ENCODE measurements at places on chromosomes 6 and 20.

DNA sequence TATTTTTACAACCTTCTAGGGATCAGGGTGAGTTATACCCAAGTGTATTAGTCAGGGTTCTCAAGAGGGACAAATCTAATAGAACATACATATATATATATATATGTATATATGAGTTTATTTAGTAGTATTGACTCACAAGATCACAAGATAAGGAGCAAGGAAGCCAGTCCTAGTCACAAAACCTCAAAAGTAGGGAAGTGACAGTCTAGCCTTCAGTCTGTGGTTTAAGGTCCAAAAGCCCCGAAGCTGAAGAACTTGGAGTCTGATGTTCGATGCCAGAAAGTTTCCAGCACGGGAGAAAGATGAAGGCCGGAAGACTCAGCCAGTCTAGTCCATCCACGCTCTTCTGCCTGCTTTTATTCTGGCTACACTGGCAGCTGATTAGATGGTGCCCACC is 632.7 kb upstream of the AGPAT4 start:
- DNase-seq = no peak

GRCh38 chr6:161168281-161168891 is 105.5 kb downstream of the AGPAT4 start:
- peak; percentile 98 for DNase-seq

DNA sequence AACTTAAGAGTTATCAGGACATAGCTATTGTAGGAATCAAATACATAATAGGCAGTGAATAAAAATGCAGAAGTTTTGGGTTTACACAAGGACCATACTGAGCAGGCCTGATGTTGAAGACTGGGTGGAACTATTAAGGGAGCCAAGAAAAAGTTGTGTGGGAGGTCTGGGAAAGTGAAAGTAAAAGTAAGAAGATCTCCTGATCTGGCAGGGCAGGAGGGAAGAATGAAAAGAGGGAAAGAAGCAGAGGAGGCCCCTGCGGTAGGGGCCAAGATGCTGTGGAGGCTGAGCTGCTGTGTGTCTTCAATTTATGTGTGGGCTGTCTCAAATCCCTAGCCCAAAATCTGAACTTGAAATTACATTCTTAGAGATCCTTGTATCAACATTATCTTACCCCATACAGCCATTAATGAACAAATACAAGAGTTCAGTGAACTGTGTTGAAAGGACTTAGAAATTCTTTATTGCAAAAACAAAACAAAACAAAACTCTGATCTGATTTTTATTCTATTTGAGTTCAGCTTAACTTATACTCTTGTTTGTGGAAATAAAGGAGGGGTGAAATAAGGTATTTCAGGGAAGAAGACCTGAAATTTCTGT is 1183.8 kb downstream of the HACE1 start:
- DNase-seq = no peak

- DNase-seq = peak; percentile 79
Observed at GRCh38 chr20:13149371-13150105, 71.5 kb upstream of the ISM1 start.

GRCh38 chr20:25325073-25325472 is 65.6 kb downstream of the ABHD12 start:
- no peak for DNase-seq

DNA sequence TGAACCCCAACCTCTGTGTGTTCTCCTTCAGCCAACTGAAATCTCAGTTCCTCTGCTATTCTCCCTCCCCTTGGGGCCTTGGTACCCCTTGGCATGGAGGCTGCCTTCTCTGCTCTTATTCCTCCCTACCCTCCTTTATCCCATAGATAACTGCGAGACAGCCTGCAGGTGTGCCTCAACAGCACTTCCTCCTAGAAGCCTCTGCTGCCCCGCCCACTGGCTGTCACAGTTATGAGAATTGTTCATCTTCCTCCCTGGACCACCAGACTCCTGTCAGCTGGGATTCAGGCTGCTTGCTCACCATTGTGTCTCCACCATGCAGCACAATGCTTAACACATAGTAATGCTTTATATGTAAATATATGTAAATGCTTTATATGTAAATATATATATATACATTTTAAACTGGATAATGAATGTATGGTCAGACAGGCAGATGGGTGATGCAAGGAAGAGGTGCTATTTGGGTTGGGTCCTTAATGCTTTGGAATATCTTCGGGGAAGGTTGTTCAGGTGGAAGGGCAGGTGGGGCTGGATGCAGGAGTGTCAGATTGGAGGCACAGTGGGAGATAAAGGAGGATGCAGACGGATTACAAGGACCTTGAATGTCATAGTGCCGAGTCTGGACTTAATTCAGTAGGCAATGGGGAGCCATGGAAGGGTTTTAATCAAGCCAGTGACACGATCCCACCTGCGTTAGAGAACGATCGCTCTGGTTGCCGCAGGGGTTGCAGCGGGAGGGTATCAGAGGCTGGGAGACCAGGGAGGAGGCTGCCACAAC is 4.9 kb downstream of the CDH22 start:
- DNase-seq = no peak

GRCh38 chr20:20217621-20218020 is 150.3 kb upstream of the INSM1 start:
- DNase-seq = no peak

- peak; percentile 51 for DNase-seq
Observed at GRCh38 chr6:21898107-21898796, 304.7 kb downstream of the SOX4 start.

DNA sequence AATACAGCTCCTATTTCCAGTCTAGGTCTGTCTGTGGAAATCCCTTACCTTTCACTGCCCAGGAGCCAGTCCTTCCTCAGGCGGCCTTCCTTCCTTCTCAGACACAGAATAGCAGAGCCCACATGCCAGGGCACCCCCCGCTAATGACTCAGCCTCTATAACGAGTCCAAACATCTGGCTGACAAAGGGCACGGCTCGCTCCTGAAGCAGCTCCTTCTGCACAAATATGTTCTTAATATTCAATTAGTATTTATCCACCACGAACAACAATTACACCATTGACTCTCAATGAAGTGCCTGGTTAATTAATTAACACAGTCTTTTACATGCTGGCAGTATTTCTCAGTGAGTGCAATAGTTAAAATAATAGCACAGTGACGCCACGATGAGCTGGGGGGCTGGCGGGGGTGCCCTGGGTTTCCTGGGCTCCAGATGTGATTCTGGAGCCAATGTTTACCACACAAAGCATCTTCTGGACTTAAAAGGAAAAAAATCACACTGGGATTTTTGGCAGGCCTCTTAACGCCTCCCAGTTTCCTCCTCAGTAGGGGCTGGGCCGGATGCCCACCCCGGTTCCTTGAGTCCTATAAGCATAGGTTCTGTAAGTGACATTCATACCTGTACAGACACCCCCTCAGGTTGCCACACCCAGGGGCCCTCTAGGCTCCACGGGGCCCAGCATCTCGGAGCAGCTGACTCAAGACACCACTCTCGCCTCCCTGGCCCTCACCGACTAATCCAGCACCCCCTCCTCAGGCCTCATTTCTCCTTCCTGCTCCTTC is 158.6 kb upstream of the MLN start:
- peak; percentile 31 for DNase-seq

- no peak for DNase-seq
Observed at GRCh38 chr6:12947967-12948366, 231.4 kb downstream of the PHACTR1 start.

GRCh38 chr6:137102050-137102848 is 57.5 kb upstream of the IL20RA start:
- DNase-seq = no peak

DNA sequence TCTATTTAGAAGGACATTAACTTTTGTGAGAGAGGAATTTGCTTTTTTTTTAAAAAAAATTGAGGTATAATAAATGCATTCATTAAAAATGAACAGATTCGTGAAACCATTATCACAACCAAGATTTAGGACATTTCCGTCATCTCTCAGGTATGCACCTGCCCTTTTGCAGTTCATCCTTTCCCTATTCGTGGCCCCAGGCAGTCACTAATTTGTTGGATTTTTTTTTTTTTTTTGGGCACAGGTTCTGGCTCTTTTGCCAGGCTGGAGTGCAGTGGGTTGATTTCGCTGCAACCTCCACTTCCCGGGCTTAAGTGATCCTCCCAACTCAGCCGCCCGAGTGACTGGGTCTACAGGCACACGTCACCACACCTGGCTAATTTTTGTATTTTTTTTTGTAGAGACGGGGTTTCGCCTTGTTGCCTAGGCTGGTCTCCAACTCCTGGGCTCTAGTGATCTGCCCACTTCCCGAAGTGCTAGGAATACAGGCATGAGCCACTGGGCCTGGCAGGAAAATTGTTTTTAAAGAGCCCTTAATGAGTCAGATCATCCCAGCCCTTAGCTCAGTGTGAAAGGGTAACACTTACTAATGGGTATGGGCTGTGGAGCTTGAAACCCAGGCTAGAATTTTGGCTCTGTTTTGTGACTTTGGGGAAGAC is 9.2 kb downstream of the PHF3 start:
- no peak for DNase-seq

DNA sequence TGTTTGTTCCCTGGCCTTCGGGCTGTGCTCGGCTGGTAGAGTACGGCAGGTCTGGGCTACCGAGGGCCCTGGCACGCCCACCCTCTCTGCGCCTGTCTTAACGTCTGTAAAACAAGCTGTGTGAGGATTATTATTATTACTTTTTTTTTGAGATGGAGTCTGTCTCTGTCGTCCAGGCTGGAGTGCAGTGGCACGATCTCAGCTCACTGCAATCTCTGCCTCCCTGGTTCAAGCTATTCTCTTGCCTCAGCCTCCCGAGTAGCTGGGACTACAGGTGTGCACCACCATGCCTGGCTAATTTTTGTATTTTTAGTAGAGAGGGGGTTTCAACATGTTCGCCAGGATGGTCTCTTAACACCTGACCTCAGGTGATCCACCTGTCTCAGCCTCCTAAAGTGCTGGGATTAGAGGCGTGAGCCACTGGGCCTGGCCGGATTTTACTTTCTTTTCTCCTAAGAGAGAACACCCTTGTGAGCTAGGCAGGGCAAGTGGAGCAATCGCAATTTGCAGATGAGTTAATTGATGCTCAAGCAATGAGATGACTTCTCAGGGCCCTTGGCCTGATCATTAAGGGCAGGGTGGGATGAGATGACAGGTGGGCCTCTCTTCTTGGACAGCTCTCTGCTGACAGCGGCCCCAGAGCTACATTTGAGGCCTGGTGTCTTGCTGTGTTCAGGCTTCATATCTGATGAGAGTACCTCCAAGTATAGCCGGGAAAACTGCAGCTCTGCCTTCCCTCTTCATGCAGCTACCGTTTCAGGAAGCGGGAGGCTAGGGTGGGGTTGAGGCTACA is 859 bp upstream of the SMIM29 start:
- no peak for DNase-seq

DNA sequence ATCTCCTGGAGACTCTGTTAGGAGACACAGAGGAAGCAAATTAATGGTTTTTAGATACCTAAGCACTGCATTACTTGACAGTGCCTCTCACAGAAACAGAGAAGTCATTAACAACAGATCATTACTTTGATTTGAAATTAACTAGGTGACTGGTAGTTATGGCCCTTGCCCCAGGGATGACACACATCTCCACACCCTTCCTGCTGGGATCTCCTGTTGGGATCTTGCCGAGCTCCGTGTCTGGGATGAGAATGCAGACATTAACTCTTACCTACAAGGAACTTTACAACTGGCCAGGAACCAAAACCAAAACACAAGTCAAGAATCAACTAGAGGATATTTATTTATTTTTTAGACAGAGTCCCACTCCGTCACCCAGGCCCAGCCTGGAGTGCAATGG is 2.2 kb upstream of the PRELID3B start:
- no peak for DNase-seq

DNA sequence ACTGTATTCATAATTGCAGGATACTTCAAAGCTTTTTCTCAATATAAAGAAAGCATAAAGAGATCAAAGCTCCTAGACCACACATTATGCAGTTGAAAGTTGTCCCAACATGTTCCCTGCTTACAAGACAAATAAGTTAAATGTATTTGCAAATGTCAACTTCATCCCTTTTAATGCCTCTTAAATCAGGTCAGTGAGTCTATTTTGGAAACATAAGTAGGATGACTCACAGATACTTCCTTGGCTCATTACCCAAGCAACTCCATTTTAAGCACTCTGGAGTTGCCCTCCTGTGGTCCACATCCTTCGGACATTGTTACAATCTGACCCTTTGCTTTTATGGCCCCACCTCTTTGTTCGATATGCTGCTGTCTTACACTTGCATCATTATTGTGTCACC is 162.0 kb downstream of the FAXC start:
- no peak for DNase-seq

DNA sequence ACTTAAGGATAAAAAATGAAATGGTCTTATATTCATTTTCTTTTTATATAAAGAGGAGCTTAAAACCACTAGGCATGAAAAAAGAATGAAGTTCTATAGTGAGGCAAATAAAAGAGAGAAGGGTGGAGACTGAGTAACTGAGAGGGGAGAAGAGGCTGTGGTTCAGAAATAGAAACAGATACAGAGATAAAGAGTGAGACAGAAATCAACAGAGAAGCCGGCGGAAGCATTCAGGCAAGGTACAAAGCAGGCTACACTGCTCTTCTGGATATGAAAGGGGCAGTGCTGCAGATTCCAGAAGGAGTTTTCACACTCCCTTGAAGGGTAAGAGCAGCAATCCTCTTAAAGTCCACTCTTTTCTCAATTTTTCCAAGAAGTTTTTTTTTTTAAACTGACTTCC is 29.9 kb downstream of the NFATC2 start:
- DNase-seq = no peak

- peak; percentile 27 for DNase-seq
Observed at GRCh38 chr6:140490081-140490480, 1115.6 kb upstream of the CITED2 start.
